Activated CD4-positive, alpha-beta T cell treated with anti-CD3 and anti-CD28 coated beads, Interleukin-2, amount 10 ng/mL, durations not matched to agents 24 days and 14 days (primary cell): ENCODE measurements at places on chromosomes 5 and 9. TPM values are rescaled to one million over a fixed set of nuclear protein-coding genes. Genes with fewer than 3 reads are reported as not detected.

The ZDHHC12 gene
- 46.9 and 48.4 TPM in 2 replicates for total RNA-seq

- no peak for DNase-seq
Observed at GRCh38 chr9:114409103-114409780, 21.5 kb upstream of the AKNA start.

DNA sequence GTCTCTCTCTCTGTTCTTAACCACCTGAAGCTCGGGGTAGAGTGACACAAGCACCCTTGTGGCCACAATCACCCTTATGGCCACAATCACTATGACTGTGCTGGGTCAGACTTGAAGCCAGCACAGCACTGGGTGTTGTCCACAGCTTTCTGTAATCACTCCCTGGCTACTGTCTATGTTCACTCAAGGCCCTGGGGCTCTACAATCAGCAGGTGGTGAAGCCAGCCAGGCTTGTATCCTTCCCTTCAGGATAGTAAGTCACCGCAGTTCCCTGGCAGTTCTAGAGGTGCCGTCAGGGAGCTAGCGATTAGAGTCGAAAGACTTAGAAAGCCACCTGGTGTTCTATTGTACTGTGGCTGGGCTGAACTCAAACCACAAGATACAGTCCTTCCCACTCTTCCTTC lies 44.2 kb downstream of the GDA start:
- DNase-seq = no peak

- no peak for DNase-seq
Observed at GRCh38 chr5:118722122-118723020, 266.0 kb downstream of the DTWD2 start.

- DNase-seq = no peak
Observed at GRCh38 chr9:130483371-130483971, 38.7 kb downstream of the ASS1 start.

GRCh38 chr9:97830884-97831829 lies 21.9 kb upstream of the FOXE1 start:
- peak; percentile 52 for DNase-seq

GRCh38 chr9:22208846-22209585 lies 199.9 kb upstream of the CDKN2B start:
- DNase-seq = no peak

DNA sequence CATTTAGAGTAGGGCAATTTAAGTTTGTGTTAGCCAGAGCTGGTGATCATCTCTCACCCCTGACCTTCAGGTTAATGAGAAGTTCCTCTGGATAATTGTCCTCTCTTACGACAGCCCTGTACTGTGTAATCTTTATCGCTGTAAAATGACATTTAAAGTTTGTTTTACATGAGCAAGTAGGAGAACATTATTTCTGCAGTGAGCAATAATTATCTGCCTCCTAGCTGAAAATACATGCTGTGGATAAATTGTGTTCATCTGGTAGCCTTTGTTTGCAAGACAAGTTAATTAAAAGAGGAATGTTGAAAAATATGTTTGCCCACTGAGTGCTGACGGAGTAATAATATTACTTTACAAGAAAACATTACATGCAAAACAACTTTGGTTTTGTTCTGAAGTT lies 1083.8 kb upstream of the NUDT12 start:
- no peak for DNase-seq

The ECSCR gene
- total RNA-seq = 1.6 and 1.7 TPM in 2 replicates

The FAM219A gene
- 13.6 and 16.3 TPM in 2 replicates for total RNA-seq

- no peak for DNase-seq
Observed at GRCh38 chr5:20590356-20590755, 602.4 kb upstream of the CDH18 start.

DNA sequence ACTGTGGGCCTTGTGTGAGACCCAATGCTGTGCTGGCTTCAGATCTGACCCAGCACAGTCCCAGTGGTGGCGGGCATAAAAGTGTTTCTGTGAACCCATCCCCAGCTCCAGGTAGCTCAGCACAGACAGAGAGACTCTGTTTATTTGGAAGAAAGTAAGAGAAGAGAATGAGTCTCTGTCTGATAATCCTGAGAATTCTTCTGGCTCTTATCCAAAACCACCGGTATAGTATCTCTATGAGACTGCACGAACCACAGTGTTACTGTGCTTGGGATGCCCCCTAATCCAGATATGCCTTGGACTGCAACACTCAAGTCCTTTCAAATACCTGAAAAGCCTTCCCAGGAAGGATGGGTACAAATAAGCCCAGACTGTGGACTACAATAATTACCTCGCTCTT lies 1660.8 kb upstream of the ACO1 start:
- no peak for DNase-seq

DNA sequence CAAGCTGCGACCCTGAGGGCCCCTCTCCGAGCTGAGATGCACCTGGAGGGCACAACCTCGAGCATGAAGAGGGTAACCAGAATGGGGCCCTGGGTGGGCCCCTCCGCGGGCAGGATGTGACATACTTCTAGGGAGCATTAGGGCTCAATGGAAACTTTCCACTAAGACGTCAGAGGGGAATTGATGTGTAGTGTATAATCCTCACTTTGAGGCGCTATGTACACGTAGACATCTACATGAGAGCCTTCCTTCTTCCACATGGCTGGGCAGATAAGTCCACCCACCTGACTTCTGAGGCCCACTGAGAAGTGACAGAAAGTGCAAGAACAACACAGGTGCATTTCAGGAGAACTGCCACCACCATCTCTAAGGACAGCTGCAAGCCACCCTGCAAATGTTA lies 61.0 kb downstream of the DAP start:
- DNase-seq = no peak

GRCh38 chr5:63233911-63234310 lies 655.3 kb downstream of the LRRC70 start:
- no peak for DNase-seq

DNA sequence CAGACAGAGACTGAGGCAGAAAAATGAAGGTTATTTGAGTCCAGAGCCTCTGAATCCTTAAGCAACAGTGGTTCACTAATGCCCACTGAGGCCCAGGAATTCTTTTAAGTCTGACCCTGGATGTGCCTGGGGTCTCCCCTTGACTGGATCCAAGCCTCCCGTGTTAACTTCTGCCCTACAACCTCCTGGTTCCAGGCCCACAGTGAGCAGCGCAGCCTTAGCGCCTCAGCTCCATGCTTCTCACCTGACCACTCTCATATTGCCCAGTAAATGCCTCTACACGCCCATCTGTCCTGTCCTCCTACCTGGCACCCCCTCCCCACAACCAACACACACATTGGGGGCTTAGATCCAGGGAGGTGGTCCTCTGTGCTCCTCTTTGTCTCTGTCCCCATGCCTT lies 6.4 kb downstream of the IL3 start:
- DNase-seq = no peak

DNA sequence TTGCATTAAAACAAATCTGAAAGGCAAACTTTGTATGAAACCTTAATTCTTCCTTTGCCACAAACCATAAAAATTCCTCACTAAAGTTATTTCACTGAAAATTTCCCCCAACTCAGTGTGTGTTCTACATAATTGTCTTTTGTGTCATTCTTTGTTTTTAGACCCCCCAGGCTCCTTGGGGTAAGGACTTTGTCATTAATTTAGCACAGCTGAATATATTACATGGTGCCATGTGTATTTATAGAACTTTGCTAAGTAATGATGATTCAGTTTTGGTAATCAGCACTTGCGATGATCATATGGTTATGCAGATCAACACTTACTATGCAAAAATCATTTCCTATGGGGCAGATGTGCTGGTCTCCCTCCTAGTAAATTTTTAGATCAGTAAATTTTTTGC lies 712.1 kb upstream of the MEF2C start:
- DNase-seq = no peak

- DNase-seq = no peak
Observed at GRCh38 chr5:21774801-21775200, 1078.3 kb downstream of the CDH12 start.

DNA sequence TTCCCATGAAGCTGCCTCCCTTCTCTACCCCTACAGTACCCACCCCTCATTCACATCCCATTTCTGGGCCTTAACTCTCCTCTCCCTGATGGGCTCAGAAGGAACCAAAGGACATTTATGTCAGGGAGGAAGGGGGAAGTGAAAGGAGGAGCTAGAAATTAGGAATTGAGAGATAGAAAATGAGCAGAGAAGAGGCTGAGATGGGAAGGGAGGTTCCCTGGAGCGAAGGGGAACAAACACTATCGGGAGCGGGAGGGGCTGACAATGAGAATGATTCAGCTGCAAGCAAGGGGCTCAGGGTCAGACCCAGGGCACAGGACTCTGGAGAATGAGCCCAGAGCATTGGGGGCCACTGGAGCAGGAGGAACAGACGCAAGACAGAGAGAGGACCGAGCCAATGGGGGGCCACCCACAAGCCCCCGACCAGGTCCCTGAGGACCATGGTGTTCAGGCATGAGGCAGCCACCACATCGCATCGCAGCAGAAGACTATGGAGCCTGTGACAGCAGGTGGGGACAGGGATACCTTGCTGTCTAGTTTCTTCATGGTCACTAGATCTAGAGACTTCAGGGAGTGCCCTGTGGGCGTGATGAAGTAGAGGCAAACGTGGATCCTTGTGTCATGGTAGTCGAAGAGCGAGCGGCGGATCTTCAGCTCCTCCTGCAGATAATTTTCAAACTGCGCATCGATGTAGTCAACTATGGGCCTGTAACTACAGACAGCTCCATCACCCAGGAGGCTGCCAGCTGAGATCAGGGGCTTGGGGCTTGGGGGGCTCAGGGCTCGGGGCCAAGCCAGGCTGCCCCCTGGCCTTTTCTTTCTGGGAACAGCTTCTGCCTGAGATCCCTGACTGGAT lies 13.6 kb downstream of the SEPTIN8 start:
- DNase-seq = no peak

The SLC28A3 gene
- 0.44 and 0.54 TPM in 2 replicates for total RNA-seq

The PRUNE2 gene
- 0.40 and 0.50 TPM in 2 replicates for total RNA-seq
